ENCODE measurements at places on chromosomes 3 and 15.

DNA sequence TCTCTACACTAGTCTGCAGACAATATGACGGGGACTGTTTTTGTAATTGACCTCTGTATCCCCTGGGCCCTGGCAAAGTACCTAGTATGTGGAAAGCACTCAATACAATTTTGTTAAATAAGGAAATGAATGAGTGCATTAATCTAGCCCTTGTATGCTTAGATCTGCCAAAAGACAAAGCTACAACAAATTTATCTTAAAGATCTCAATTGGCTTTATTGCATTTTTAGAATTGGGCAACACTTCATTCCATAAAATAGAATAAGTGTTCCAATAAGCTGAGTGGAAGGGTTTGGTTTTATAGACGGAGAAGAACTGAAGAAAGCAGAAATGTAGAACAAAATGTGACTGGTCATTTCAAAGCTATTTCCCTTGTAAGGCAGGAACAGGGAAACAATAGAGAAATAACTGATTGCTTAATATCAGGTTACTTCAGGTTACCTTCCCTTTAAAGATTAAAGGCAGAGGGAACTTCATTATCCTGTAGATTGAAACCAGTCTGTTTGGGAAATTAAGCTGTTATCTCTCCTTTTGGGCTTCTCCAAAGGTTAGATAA lies 108.3 kb upstream of the MME start:
- peak; percentile 91 for DNase-seq

DNA sequence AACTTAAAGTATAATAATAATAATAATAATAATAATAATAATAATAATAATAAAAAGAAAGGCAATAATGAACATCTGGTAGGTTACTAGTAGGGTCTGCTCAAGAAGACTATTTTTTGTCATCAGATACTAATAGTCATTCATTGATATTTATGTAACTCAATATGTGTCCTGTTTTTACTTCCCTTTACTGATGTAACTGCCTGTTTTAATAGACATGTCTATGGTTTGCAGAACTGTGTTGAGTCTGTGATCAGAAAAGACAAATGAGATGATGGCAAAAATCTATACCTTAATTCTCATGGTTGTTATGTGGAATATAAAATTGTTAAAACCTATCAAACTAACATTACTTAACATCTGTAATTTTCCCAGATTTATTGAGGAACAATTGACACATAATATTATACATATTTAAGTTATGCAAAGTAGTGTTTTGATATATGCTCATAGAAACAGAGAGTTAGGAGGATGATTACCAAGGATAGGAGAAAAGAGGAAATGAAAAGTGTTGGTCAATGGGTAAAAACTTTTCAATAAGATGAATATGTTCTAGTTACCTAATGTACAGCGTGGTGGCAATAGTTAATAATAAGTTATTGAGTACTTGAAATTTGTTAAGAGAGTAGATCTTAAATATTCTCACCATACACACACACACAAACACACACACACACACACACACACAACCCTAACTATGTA lies 699.4 kb downstream of the ZPLD1 start:
- DNase-seq: no peak

GRCh38 chr3:19476281-19476680 lies 328.0 kb downstream of the KCNH8 start:
- DNase-seq: no peak

- no peak for DNase-seq
Measured at GRCh38 chr15:56744701-56745683, 11.7 kb upstream of the ZNF280D start.

- no peak for DNase-seq
Measured at GRCh38 chr15:74992619-74993018, 2.7 kb upstream of the SCAMP5 start.

All from HS-5 (cell line).